ENCODE measurements at places on chromosomes 7 and 10.

DNA sequence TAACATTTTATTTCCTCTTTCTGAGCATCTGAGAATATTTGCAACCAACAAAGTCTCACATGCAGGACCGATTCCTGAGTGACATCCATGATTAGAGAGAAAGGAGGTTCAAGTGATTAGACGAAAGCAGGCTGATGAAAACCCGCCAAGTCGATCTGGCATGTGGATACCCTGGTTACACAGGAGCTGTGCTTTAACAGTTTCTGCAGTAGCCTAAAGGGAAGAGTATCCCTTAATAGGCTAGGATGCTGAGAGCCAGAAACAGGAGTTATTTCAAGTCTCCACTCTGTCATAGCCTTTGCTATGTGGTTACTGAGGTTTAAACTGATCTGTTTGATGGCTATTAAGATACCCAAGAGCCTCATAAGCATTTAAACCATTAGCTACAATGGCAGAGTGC, 82.5 kb downstream of the PRKCQ start:
- no peak for DNase-seq

DNA sequence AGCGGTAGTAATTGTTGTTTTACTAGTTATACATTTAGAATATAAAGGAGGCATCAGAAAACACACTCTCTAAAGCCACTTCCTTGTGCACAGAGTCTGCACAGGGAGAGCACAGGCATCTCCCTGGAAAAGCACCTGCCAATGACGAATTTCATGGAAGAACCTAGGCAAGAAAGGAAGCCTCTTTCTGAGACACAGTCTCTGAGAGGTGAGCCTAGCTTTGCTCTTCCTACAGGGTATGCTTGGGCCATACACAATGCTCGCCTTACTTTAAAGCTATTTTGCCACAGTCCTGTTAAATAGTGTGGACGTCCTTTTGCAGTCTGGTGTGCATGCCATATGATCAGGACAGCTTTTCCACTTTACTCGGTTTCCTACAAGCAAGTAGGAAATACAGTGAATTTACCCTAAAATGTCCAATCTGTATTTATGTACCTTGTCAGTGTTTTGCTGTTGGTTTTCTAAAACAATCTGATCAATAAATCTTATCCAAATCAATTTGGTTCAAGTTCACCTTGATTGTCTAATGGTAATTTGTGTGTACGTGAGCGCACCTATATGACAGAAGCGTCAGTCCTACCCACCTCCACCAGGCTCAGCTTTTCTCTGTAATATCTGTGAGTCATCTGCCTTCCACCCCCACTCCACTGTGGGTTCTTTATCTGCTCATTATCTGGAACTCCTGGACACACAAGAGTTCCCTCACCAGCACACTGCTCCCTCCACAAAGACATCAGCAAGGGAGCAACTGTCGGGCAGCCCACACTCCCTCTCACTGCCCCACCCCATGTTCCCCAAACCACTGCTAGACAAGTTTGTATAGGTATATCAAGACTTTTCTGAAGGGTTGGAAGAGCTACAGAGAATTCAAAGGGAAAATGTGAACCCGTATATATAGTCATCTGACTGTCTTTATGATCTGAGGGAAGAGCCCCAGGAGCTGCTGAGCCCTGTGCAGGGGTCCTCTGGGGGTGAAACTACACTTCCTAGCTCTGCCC, 65.2 kb downstream of the KLHDC10 start:
- no peak for DNase-seq

DNA sequence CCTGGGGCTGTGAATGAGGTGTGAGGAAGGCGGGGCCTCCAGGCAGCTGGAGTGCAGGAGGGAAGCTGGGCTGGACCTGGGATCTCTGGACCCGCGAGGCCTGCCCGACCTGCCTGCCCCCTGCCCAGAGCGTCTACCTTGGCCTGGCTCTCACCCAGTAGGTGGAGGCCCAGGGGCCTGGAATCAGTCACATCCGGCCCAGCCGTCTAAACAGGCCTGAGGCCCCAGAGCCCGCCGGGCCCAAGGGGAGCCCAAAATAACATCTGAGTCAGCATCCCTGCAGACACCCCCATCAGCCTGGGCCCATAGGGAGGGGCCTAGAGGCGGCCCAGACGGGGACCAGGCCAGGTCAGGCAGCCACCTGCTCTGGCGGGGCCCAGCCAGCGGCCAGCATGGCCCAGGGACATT, 15.1 kb upstream of the ELN start:
- no peak for DNase-seq

GRCh38 chr7:87944547-87944946, 10.5 kb downstream of the ADAM22 start:
- DNase-seq: no peak

DNA sequence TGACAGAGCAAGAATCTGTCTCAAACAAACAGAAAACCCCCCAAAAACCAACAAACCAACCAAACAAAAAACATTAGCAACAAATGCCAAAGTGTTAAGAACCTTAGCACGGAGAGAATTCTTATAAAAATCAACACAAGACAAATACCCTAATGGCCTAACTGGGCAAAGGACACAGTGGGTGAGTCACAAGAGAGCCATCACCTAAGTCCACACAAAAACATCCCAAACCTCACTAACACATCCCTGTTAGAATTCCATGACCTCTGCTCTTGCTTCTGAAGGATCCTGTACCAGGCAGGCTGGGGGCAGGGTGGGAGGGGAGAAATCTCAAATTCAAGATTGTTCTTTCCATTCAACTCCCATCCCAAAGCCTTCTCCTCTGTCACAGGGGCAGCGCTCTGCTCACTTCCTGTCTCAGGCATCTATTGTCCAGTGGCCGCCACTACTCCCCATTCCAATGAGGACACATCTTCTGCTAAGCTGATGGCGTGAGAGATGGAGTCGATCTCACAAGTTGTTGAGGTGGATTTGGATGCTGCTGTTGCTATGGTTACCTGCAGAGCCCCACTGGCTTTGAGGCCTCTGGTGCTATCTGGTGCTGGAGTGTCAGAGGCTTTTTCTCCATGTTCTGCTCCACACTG, 9.2 kb downstream of the IL15RA start:
- no peak for DNase-seq

GRCh38 chr7:128353610-128354009, 7.9 kb downstream of the PRRT4 start:
- DNase-seq: no peak

- no peak for DNase-seq
These were observed 26.6 kb upstream of the DOCK1 start for GRCh38 chr10:126878594-126878993.

Measured in epithelial cell of prostate (primary cell).